Panc1 (cell line): ENCODE measurements at places on chromosomes 16 and 17.

GRCh38 chr17:47225911-47226688, 17.0 kb downstream of the MYL4 start:
- DNase-seq = no peak

GRCh38 chr17:48523010-48523409, 7.8 kb downstream of the HOXB1 start:
- DNase-seq = no peak

- DNase-seq = no peak
Measured at GRCh38 chr17:8836821-8837562, 30.5 kb downstream of the PIK3R6 start.

- DNase-seq = no peak
Measured at GRCh38 chr17:63524051-63524450, 893 bp downstream of the KCNH6 start.

GRCh38 chr17:65696739-65697394, 135.4 kb upstream of the AXIN2 start:
- no peak for DNase-seq

- DNase-seq = no peak
Measured at GRCh38 chr16:85782451-85782850, 16.9 kb downstream of the EMC8 start.

GRCh38 chr16:71288570-71288889, 672 bp downstream of the CMTR2 start:
- DNase-seq = no peak

- no peak for DNase-seq
Measured at GRCh38 chr16:12124742-12125141, 148.2 kb downstream of the SNX29 start.

DNA sequence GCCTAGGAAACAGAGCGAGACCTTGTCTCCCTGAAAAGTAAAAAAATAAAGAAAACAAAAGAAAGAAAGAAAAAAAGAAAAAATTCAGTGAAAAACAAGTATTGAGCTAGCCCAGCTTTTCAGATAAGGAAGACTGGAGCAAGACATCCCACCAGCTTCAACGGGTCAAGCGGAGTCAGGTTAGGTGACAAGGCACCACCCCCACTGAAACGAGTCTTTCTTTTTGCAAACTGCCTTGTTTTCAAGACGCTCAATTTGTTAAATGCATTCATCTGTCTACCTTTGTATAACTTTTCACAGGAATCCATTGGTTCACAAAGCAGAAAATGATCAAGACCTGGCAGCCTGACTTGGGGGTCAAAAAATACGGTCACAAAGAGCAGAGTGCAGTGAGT, 10.7 kb upstream of the AXIN2 start:
- no peak for DNase-seq

- DNase-seq = no peak
Measured at GRCh38 chr17:19656336-19656735, 7.8 kb downstream of the ALDH3A2 start.

DNA sequence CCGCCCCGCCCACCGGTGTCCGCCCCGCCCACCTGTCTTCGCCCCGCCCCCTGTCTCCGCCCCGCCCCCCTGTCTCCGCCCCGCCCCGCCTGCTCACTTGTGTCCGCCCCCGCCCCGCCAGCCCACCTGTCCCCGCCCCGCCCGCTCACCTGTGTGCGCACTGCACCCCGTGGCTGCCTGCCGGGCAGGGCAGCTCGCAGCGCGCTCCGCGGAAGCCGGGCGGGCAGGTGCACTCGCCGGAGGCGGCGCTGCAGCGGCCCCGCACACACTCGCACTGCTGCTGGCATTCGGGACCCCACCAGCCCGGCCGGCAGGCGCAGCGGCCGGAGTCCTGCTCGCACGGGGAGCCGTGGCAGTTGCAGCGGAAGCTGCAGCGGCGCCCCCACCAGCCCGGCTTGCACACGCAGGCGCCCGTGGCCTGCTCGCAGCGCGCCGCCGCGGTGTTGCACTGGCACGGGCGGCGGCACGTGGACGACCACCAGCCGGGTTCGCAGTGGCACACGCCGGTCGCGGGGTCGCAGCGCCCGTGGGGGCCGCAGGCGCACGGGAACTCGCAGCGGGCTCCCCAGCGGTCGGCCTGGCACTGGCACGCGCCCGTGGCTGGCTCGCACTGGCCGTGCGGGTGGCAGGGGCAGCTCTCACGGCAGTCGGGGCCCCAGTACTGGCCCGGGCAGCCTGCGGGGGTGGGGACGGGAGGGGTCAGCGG, 2.1 kb downstream of the SCARF1 start:
- DNase-seq = no peak

DNA sequence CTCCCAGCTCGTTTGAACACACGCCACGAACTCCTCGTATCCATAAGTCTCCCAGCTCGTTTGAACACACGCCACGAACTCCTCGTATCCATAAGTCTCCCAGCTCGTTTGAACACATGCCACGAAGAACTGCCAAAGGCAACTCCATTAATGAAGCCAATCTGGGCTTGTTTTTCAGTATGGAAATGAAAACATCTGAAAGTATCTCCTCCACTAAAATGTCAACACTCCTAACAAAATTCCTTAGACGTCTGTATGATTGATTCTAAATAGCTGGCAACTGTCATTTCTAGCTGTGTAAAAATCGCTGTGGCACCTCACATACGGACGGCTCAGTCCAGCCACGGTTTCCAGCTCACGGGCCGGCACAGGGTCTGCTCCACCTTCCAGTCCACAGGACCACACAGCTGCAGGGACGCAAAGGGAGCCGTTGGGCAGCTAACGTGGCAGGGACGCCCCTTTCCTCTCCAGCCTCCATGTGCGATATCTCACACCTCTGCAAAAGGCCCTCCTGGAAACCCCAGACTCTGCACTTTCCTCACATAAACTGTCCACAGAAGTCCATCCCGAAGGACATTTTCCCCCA, 67.1 kb upstream of the METRNL start:
- no peak for DNase-seq

DNA sequence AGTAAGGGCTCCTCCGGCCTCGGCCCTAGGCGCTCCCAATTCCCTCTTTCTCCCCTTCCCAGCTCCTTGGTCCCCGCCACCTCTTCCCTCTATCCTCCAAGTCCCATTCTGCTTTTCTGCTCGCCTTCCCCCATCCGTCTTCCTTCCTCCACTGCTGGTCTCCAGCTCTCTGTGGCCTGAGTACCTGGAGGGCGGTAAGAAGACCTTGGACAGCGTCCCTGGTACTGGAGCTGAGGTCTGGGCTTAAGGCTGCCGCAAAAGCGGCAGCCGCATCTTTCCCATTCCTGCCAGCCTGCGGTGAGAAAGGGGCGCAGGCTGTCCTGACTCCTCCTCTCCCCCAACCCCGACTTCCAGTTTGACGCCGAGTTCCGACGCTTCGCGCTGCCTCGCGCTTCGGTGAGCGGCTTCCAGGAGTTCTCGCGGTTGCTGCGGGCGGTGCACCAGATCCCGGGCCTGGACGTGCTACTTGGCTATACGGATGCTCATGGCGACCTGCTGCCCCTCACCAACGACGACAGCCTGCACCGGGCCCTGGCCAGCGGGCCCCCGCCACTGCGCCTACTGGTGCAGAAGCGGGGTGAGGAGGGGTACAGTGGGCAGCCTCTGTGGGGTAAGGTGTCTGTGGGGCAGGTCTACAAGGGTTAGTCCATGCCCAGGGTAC, 471 bp downstream of the PARD6A start:
- DNase-seq = no peak

DNA sequence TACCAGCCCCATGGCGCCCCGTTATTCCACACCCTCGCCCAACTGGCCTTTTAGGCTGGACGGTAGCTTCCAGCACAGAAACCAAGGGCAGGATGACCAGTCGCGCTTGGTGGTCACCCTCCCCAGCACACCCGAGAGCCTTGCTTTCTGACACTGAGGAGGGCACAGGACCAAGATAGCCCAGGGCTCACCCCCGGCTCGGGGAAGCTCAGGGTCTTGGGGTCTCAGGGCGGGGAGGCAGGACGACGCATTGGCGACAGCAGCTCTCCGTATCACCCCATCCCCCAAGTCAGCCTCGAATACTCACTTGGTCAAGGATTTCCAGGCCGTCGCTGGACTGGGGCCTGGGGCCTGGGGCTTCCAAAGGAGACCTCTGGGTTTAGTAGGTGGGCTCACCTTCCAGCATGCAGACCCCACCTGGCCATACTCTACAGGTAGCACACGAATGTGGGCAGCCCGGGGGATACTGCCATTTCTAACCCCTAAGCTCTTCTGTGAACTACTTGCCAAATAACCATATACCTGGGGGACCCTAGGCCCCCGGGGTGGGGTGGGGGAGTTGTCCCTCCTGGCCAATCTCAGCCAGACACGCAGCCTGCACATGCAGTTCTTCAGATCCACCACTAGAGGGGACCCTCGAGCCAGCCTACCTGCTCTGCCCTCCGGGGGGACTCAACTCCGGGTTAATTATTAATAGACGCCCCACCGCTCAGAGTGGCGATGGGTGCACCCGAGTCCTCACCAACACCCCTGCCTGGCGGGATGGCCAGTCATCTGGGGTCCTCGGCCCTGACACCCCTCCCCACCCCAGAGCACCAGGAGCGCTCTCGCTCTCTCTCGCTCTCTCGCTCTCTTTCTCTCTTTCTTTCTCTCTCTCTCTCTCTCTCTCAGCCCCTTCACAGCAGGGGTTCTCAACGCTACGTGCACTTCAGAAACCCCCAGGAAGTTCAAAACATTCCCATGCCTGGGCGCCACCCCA, 30.0 kb downstream of the TBC1D16 start:
- DNase-seq = no peak

GRCh38 chr16:54282202-54282927, 4.2 kb downstream of the IRX3 start:
- no peak for DNase-seq

- DNase-seq = no peak
Measured at GRCh38 chr17:21242026-21242697, 11.0 kb downstream of the NATD1 start.

- no peak for DNase-seq
Measured at GRCh38 chr17:42389899-42390298, 1.7 kb upstream of the STAT3 start.

DNA sequence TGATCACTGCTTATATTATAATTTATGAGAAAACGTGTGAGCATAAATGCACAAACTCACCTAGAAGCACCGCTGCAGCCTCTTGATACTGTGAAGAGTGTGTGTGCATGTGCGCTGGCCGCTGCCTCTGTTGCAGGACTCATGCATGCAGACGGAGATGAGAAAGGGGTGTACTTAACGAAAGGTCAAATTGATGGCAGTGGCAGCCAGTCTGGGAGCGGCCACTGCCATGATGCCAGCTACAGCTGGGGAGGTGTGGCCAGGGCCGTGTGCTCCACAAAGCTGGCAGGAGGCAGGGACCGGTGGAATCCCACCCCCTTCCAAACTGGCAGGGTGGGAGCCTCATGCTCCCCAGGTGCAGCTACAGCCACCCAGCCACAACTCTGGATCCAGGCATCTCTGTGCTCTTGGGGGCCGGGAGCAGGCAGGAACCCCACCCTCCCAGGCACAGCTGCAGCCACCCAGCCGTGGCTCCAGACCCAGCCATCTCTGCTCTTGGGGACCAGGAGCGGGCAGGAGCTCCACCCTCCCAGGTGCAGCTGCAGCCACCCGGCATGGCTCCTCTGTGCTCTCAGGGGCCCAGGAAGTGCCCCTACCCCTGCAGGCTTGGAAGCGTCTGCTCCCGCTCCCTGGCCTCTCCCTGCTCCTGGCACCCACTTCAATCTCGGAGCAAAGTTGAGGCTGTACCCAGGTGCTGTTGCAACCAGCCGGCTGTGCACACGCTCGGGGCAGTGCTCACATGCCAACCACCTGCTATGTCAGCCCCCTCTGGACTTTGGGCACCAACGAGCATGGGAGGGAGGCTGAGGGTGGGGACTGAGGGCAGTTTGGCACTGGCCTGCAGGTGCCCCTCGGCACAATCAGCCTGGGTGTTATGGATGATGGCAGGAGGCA, 77.5 kb upstream of the CHMP6 start:
- no peak for DNase-seq

DNA sequence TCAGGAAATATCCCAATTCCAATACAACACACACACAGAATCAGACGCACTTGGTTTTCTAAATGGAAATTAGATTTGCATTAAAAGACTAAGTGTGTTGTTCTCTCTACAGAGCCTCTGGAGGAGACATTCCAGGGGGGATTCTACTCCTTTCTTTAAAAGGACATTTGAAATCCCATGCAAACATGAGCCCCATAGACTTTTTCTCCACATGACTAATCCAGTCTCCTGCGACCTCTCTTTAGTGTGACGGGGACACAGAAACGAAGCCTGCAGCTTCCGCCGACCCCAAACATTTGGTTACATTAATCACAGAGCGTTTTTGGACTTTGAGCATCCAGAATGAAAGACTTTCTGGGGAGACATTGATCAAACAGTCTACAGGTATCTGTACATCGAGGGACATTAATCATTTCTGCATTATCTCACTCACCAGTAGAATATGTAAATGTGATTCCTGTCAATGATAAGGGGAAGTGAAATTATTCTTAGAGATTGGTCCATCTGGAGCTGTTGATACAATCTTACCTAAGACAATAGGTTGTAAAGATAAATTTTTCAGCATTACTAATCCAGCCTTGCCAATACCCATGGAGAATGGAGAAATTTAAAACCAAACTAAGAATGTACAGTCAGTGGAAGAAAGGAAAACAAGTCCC, 103.4 kb upstream of the IRX3 start:
- no peak for DNase-seq

DNA sequence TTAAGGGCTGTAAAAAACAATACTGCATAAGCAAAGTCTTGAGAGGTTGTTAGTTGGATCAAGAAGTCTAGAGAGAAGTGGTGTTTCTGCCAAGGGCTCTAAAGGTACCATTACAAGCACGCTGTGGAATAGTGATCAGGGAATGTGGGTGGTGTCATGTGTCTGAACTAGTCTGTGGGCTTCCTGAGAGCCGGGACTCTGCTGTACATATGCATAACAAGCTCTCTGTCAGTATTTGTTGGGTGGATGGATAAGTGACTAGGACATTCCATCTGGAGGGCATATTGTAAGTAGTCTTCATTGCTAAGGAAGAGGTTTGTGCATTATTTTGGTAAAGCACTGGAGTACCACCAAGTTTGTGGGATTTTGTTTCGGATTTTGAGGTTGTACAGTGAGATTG, 209.5 kb downstream of the LGALS9B start:
- DNase-seq = no peak

GRCh38 chr17:13197586-13197985, 179.8 kb upstream of the ELAC2 start:
- no peak for DNase-seq
